ENCODE measurements at places on chromosomes 2 and 18.

GRCh38 chr2:168139852-168140251 is 107.5 kb downstream of the STK39 start:
- no peak for DNase-seq

- no peak for DNase-seq
Measured at GRCh38 chr2:76310894-76311633, 600.3 kb upstream of the GCFC2 start.

GRCh38 chr18:26480897-26481795 is 67.2 kb downstream of the KCTD1 start:
- DNase-seq, result no peak

DNA sequence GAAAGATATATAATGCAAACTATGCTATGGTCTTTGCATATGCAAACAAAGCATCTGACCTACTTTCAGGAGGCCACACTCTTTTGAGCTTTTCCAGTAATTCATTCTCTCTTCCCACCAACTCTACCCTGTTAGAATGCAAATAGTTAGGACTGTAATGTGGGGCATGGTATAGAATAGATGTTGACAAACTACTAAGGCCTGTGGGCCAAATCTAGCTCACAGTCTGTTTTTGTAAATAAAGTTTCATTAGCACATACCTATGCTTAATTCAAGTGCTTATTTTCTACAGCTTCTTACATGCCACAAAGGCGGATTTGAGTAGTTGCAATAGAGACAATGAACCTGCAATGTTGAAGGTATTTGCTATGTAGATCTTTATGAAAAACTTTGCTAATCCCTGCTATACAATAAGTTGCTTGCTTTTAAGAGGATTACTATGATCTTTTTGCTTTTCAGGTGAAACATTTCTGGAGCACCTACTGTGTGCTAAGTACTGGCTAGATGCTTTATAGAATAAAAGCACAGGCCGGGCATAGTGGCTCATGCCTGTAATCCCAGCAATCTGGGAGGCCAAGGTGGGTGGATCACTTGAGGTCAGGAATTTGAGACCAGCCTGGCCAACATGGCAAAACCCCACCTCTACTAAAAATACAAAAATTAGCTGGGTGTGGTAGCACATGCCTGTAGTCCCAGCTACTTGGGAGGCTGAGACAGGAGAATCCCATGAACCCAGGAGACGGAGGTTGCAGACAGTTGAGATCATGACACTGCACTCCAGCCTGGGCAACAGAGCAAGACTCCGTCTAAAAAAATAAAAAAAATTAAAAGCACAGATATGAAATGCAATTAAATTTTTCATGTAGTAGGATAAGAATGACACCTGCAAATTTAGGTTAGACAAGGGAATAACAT is 267.8 kb downstream of the DPP10 start:
- DNase-seq, result no peak

- DNase-seq, result no peak
Measured at GRCh38 chr2:189952536-189953109, 109.9 kb downstream of the MSTN start.

- DNase-seq, result no peak
Measured at GRCh38 chr2:223797037-223797436, 40.3 kb downstream of the AP1S3 start.

DNA sequence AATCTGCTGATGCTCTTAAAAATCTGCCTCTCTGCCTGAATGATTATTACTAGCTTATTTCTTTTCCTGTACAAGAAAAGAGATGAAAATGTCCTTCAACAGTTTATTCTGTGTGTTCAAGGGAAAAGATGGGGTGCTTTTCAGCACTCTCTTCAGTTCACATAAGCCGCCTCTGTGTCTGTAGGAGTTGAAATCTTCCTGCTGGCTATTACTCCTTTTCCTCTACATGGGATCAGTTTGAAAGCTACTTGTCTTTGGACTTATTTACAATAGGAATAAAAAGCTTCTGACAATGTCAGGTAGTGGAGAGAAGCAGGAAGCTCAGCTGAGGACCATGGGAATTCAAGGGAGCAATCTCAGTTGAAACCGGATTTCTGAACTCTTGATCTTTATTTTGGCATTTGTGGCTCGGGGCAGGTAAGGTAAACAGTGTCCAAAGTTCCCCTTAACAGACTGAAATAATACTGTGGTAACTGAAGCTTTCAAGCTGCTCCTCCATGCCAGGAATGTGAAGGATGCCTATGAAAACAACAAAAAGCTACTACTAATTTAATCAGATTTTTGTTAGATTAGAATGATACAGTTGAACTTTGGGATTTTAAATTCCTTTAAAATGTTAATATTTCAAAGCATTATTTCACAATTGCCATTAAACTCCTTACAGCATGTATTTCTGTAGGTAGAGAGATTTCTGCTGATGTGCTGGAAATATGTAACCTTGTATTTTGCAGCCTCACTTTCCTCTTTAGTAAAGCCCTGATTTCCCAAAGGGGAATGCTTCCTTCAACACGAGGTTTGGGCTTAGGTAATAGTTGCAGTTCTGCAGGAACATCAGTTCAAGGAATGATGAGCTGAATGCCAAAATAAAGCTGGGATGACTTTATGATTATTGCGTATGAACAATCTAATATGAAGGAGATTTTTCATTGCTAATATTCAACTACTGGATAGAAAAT is 43.6 kb downstream of the MAPRE2 start:
- DNase-seq, result no peak

DNA sequence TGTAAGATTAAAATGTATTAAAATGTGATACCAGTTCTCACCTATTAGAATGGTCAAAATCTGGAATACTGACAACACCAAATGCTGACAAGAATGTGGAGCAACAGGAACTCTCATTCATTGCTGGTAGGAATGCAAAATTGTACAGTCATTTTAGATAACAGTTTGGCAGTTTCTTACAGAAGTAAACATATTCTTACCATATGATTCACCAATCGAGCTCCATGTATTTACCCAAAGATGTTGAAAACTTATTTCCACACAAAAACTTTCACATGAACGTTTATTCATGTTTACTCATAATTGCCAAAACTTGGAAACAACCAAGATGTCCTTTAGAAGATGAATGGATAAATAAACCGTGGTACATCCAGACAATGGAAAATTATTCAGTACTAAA is 1193.5 kb upstream of the ACVR2A start:
- DNase-seq, result no peak

DNA sequence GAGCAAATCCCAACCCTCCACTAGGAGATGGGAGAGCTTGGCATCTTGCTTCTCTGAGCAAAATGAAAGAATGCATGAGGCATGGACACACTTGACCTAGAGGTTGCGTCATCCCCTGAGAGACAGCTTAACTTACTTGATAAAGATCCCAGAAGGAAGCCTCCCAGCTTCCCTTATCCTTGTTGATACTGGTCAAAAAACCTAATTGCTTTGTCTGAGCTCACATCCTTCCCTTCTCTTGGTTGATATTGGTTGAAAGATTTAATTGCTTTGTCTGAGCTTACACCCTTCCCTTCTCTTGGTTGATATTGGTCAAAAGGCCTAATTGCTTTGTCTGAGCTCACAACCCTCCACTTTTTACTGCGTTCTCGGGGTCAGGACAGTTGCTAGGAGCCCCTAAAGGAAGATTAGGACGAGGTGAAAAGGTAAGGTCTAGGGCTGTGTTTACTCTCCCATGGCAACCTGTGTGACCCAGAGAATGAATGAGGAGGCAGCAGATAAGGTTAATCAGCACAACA is 12.2 kb upstream of the BOD1L2 start:
- no peak for DNase-seq

DNA sequence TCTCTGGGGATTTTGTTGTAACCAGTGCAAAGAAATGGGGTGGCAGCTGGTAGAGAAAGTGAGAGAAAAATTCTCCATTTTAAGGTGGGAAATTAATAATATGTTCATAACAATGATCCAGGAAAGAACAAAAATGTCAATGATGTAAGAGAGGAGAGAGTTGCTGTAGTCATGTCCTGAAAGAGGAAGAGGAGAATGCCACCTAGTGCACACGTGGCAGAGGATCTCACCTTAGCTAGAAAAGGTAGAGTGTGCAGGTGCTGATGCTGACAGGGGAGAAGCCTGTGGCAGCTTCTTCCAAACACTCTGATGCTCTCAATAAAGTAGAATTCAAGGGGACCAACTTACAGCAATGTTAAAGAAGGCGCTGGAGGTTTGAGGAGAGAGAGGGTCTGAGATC is 282.9 kb upstream of the PKDCC start:
- DNase-seq, result no peak

GRCh38 chr2:234476766-234477165 is 20.1 kb downstream of the ARL4C start:
- DNase-seq, result no peak

GRCh38 chr2:106812383-106812782 is 73.6 kb downstream of the ST6GAL2 start:
- DNase-seq, result no peak

DNA sequence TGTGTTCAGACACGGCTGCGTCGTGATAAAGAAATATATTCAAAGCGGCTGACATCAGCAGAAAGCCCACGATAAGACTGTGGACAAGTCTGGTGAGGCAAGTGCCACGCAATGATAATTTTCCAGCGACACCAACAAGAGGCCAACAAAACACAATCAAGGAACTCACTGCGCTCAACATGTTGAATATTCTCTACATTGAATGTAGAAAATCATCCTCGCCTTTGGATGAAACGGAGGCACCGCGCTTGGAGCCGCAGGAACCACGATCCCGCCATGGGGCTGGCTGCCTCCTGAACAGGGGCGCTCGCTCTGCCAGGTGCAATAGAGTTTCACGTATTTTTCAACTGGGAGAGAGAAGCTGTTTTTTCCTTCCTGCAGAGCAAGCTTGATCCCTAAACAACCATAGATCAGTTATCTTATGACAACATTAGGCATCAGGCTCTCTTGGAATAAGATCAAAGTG is 220.3 kb downstream of the ATAD2B start:
- DNase-seq, result no peak

DNA sequence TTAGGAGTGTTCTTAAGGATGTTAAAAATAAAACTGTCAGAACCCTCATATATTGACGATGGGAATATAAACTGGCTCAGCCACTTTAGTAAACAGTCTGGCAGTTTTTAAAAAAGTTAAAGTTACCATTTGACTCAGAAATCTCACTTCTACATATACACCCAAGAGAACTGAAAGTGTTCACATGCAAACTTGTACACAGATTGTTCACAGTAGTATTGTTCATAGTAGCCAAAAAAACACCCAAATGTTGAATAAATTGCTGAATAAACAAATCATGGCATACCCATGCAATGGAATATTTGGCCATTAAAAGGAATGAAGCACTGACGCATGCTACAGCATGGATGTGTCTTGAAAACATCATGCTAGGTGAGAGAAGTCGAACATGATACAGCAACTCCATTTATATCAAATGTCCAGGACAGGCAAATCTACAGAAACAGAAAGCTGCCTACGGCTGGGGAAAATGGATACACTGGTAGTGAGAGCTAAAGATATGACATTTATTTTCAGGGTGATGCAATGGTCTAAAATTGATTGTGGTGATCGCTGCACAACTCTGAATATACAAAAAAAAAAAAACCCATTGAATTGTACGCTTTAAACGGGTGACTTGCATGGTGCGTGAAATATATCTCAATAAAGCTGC is 10.1 kb downstream of the RPL31 start:
- no peak for DNase-seq

DNA sequence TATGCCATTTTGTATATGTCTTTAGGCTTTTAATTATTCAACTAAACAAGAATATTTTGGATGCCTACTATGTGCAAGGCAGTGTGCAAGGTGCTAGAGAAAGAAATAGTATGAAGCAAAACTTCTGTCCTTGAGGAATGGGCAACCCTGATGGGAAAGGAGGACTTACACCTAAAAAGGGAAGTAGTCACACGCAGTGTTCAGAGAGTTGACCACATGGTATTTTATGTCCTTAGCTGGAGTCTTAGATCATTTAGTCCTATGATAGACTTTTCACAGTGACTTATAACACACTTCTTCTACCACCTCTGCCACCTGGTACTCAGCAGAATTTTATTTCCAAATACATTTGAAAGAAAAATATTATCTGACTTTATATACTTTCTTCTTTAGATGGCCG is 291.6 kb downstream of the PLCL1 start:
- DNase-seq, result no peak

GRCh38 chr2:30232801-30233130 is 1.4 kb downstream of the LBH start:
- no peak for DNase-seq

DNA sequence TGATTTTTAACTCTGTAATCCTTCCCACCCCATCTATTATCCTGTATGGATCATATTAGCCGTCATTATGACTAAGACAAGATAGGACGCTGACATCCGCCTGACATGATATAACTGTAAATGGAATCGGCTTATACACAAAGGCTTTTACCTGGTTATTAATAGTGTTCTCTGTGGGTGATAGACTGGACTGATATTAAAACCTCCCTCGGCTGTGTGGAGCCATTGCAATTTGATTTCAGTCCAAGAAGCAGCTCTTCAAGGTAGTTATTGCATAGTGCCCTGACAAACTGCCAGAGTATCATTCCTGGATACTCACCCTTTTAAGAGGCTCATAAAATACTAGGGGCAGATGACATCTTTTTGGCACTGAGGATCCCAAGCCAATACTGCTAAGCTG is 226.1 kb upstream of the HNRNPA3 start:
- no peak for DNase-seq

DNA sequence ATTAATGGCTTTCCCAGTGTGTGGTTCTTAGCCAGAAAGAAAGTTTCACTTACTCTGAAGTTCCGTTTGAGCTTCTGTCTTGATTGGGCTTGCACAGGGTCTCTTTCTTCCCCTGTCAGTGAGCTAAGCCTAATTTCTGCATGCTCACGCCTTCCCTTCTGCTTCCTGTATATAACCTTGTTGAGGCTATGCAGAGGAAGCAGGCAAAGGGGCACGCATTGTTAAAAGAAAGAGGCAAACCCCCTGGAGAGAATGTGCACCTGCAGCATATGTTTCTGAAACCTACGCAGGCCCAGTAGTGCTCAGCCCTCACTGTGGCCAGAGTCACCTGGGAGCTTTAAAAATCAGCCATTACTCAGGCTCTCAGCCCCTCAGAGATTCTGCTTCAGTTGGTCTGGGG is 14.5 kb upstream of the PLA2R1 start:
- no peak for DNase-seq

DNA sequence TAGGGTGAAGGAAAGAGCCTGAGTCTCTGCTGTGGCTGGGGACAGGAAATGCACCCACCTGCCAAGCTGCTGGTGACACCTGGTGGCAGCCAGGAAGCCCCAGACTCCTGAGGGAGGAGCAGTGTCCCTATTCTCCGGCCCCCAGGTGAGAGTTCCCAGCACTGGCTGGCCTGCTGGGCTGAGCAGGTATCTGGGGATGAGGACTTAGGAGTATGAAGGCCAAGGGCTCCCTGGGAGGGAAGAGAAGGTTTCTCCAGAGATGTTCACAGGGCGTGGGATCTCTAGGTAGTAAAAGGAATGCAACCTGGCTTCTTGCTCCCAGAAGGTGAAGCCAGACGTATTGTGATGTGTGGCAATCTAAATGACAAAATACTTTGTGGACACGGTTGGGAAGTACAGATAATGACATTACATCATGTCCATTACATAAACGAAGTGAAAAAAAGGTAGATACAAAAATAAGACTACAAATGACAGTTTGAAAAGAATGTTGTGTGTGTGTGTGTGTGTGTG is 75.8 kb upstream of the SLC1A4 start:
- no peak for DNase-seq
